GM12878 (cell line): ENCODE measurements at places on chromosomes 1 and 21. TPM values are rescaled to one million over a fixed set of nuclear protein-coding genes. Genes with fewer than 3 reads are reported as not detected.
A peak's percentile ranks its signal among the peaks of the same experiment; 100 is the strongest.

Gene COL9A2
- total RNA-seq, result 48.8 and 51.0 TPM in 2 replicates

Gene MRAP
- total RNA-seq, result not detected in 2 replicates

Gene TRIM46
- total RNA-seq, result 2.0 and 3.0 TPM in 2 replicates

Gene NBPF10
- total RNA-seq, result 0.13 and 0.21 TPM in 2 replicates

Gene C1orf94
- not detected in 2 replicates for total RNA-seq

DNA sequence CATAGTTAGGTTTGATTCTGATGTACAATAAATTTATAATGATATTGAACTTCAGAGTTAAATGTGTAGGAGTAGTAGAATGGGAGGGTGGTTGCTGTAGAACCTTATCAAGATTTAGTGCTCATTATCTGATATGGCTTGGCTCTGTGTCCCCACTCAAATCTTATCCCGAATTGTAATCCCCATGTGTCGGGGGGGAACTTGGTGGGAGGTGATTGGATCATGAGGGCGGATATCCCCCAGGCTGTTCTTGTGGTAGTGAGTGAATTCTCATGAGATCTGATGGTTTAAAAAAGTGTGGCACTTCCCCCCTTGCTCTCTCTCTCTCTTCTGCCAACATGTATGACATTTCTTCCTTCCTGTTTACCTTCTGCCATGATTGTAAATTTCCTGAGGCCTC lies 265.5 kb downstream of the GRIK1 start:
- DNase-seq, result no peak
- H3K27me3 ChIP-seq, result no peaks in the 10 kb centered on the region
- H3K4me3 ChIP-seq, result no peak overlapping the region

- no peak overlapping the region for H3K27ac ChIP-seq
- no peak overlapping the region for H3K4me3 ChIP-seq
- H3K36me3 ChIP-seq, result no peaks in the 10 kb centered on the region
- no peaks in the 10 kb centered on the region for H3K4me1 ChIP-seq
These were observed 171.2 kb downstream of the LMX1A start for GRCh38 chr1:165185161-165185889.

DNA sequence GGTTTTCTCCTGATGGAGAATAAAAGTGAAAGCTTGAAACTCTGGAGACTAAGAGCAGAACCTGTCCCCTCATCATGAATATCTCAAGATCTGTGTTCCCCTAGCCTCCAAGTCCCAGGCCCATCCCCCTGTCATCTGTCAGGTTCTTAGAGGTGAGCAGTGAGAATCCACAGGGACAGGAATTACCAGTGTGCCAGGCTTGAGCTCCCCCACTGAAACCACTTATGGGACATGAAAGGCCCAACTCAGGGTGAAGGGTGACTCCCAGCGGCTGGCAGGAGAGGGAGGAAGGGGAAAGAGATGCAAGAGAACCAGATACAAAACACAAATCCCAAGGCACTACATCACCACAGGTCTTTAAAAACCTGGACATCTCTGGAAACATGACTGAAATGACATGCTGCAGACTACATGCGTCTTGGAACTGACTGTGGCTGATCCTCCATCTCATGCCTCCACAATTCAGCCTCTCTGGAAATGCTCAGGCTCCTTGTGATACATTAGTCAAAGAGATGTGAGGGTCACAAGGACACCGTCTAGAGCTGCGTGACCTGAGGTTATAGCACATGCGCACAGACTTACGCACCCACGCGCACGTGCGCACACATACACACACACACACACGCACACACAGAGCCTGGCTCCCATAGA lies 6.8 kb upstream of the LY9 start:
- H3K4me3 ChIP-seq, result no peak overlapping the region
- peak overlapping the region; percentile 86 for H3K27ac ChIP-seq
- H3K36me3 ChIP-seq, result no peaks in the 10 kb centered on the region
- no peak for DNase-seq
- peaks cover 19% of the 10 kb centered on the region for H3K4me1 ChIP-seq

- H3K27ac ChIP-seq, result no peak overlapping the region
- H3K36me3 ChIP-seq, result no peaks in the 10 kb centered on the region
- DNase-seq, result no peak
- H3K4me3 ChIP-seq, result no peak overlapping the region
- no peaks in the 10 kb centered on the region for H3K27me3 ChIP-seq
These were observed 10.3 kb downstream of the SHISA4 start for GRCh38 chr1:201898992-201899391.

- H3K27me3 ChIP-seq, result no peaks in the 10 kb centered on the region
- H3K4me3 ChIP-seq, result no peak overlapping the region
- no peak for DNase-seq
- H3K4me1 ChIP-seq, result peaks cover 47% of the 10 kb centered on the region
- H3K36me3 ChIP-seq, result no peaks in the 10 kb centered on the region
- H3K27ac ChIP-seq, result no peak overlapping the region
These were observed 28.9 kb upstream of the BTG2 start for GRCh38 chr1:203276408-203276807.

GRCh38 chr1:56516539-56517252 lies 62.7 kb downstream of the PLPP3 start:
- H3K27ac ChIP-seq, result peak overlapping the region; percentile 45; the same call in 1 of the 2 replicates
- no peaks in the 10 kb centered on the region for H3K36me3 ChIP-seq
- peaks cover 32% of the 10 kb centered on the region for H3K4me1 ChIP-seq
- peak; percentile 43 for DNase-seq
- no peaks in the 10 kb centered on the region; the same call in 1 of the 2 replicates for H3K27me3 ChIP-seq

GRCh38 chr1:111729271-111729921 lies 9.8 kb downstream of the INKA2 start:
- no peaks in the 10 kb centered on the region for H3K36me3 ChIP-seq
- H3K27me3 ChIP-seq, result no peaks in the 10 kb centered on the region
- no peak overlapping the region for H3K27ac ChIP-seq
- H3K4me1 ChIP-seq, result no peaks in the 10 kb centered on the region

- no peaks in the 10 kb centered on the region for H3K36me3 ChIP-seq
- DNase-seq, result no peak
- H3K27ac ChIP-seq, result no peak overlapping the region
- H3K4me3 ChIP-seq, result no peak overlapping the region
- H3K27me3 ChIP-seq, result no peaks in the 10 kb centered on the region; the same call in 1 of the 2 replicates
These were observed 6.6 kb upstream of the TP53BP2 start for GRCh38 chr1:223852337-223852736.

DNA sequence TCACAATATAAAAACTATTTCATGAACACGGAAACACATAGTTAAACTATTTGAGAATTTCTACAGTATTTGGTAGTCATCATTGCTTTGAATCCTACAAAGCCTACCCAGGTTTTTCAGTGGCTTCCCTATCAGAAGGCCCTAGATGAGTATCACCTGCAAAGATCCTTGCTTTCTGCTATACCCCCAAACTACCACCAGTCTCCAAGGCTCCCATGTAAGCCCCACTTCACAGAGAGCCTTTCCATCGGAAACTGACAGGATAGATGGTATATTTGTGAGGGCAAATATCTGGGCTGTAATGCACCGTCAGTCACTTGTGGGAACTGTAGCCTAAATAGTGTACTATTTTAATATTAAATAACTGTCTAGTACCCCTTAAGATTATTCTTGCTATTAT lies 674.3 kb downstream of the BRINP3 start:
- no peaks in the 10 kb centered on the region for H3K27me3 ChIP-seq
- H3K4me1 ChIP-seq, result no peaks in the 10 kb centered on the region
- H3K4me3 ChIP-seq, result no peak overlapping the region
- DNase-seq, result no peak
- no peaks in the 10 kb centered on the region for H3K36me3 ChIP-seq

DNA sequence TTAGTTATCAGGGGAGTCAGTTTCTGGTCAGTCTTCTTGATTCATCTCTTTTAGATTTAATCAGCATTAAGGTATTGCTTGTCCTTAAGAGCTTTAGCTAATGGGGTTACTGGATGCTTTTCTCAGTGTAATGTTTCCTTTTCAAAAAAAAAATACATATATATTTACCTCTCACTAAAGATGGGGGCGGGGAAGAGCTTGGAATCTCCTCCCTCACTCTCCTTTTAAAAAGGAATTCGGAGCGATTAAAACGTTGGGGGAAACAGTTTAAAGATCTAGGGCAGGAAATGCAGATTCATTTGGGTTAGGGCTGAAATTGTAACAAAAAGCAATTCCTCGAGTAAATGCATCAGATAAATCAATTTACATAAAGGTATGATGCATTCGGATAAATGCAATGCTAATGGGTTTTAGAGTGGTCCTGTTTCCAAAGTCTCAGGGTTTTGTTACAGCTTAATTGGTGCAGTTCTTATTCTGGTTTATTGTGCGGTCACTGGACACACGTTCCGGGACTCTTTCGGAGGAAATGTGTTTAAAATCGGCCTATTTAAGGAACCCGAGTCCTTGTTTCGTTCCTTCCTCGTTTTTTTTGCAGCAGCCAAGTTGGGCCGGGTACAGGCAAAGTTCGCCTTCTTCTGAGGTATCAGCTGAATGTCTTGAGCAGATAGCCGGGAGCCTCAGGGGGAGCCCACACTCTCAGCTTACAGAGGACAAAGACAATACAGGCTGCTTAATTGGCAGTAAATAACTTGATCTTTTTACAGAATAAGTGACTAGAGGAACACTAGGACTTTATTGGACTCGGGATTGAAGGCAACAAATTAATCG lies 1.6 kb downstream of the LMO4 start:
- H3K27me3 ChIP-seq, result no peaks in the 10 kb centered on the region
- peak overlapping the region; percentile 84 for H3K4me3 ChIP-seq
- H3K27ac ChIP-seq, result peak overlapping the region; percentile 65
- peaks cover 2% of the 10 kb centered on the region; the same call in 1 of the 2 replicates for H3K36me3 ChIP-seq

DNA sequence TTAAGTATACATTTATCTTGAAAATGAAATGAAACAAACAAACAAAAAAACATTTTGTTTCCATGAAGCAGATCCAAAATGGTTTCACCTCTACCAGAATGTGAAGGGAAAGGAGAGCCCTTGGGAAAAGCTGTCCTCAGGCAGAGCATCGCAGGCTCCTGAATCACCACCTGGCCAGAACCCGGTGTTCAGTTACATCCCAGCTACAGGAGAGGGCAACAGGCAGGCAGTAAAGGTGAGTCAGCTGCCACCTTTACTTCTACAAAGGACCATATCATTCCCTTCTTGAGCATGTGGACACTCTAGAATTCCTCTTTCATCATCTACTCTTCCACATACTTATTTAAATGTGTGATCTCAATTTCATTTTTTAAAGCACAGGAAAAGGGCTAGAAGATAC lies 151.2 kb downstream of the PIGK start:
- H3K27me3 ChIP-seq, result no peaks in the 10 kb centered on the region
- H3K4me3 ChIP-seq, result no peak overlapping the region
- no peaks in the 10 kb centered on the region for H3K36me3 ChIP-seq
- H3K4me1 ChIP-seq, result no peaks in the 10 kb centered on the region

DNA sequence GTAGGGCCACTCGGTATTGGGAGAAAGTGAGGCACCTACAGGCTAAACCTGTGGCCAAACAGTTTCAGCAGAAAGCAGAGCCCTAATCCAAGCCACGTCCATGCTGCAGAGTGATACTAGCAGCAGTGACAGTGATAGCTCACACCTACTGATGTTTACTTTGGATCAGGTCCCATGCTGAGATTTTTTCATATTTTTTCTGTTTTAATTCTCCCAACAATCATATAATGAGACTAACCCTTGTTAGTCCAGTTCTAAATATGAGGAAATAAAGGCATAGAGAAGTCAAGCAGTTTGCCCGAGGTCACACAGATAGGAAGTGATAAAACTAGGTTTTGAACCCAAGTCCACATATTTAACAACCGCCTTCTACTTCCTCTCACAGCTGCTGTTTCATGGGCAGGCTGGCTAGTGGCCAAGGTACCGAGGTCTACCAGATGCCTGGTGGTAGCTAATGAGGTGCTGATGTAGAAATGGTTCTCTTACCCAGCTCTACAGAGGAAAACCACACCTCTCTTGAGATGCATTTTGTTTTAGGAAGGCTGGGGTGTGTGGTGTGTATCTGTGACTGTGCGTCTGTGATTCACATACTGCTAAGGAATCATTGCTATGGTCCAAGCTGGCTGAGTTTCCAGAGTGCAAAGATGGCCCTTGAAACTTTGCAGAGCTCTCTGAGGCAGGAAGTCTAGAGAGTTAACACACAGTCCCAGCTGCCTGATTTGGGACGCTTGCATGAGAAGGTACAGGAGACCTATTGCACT lies 80.3 kb upstream of the ARTN start:
- H3K4me3 ChIP-seq, result peak overlapping the region; percentile 26; the same call in 1 of the 2 replicates
- H3K4me1 ChIP-seq, result peaks cover 13% of the 10 kb centered on the region
- DNase-seq, result peak; percentile 87
- peak overlapping the region; percentile 67 for H3K27ac ChIP-seq
- no peaks in the 10 kb centered on the region for H3K27me3 ChIP-seq

GRCh38 chr1:26970810-26971209 lies 10.5 kb upstream of the KDF1 start:
- no peak overlapping the region for H3K4me3 ChIP-seq
- H3K27ac ChIP-seq, result no peak overlapping the region
- no peaks in the 10 kb centered on the region for H3K36me3 ChIP-seq
- DNase-seq, result no peak

DNA sequence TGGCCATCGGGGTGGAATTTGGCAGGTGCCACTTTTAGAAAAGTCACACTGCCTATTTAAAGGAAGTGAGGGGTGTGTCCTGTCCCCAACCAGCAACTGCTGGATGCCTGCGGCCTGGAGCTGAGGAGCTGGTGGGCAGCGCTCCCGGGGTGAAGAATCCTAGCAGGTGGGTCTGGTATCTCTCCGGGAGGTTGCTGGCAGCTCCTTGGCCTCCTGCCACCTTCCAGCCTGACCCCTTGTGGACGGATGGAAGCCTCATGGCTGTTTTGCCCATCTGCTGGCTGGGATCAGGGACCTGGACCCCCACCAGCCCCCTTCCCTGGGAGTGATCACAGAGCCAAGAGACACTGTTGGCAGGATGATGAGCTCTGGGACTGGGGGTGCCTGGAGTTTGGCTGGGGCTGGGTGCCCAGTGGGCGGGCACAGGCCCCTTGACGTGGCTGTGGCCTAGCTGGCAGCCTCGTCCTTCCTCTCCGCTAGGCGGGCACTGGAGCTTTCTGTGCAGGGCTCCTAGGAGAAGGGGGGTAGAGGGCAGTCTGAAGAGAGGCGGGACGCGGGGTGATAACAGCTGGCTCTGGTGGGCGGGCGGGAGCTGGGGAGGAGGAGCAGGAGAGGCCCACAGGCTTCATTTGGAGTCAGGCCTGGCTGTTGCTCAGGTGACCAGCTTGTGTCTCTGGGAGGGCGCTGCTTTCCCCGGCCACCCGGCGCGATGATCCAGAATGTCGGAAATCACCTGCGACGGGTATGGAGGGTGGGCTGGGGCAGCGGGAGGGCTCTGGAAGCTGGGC lies at the start of gene ACOT11:
TSS of gene ACOT11 (plus strand) at position 628 of the 788 bp plus-strand sequence. CDS start at position 710, 82 bp downstream.
- H3K36me3 ChIP-seq, result no peaks in the 10 kb centered on the region
- H3K27ac ChIP-seq, result no peak within 1 kb of the TSS
- H3K27me3 ChIP-seq, result no peaks in the 10 kb centered on the region
- no peak within 1 kb of the TSS for H3K4me3 ChIP-seq
- no peak for DNase-seq

DNA sequence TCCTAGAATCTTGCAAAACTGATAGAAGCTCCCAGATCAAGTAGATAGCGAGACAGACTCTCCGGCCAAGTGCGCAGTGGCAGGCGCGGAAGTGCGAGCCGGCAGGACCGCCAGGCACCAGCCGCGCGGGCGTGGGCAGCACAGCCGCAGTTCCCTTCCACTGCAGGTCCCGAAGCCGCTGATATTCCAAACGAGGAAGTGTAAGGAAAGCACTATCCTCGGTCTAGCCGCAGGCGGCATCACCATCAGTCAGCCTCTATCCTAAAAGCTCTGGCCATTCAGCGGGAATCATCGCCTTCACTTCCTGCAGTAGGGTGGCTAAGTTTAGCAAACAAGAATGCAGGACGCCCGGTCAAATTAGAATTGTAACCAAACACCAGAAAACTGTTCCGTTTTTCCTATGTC lies 710 bp downstream of the GLRX2 start:
- no peak for DNase-seq
- H3K27me3 ChIP-seq, result no peaks in the 10 kb centered on the region
- H3K4me1 ChIP-seq, result no peaks in the 10 kb centered on the region
- peak overlapping the region; percentile 46; the same call in 1 of the 2 replicates for H3K27ac ChIP-seq
- peaks cover 9% of the 10 kb centered on the region; the same call in 1 of the 2 replicates for H3K36me3 ChIP-seq

- H3K27me3 ChIP-seq, result no peaks in the 10 kb centered on the region
- no peak overlapping the region for H3K4me3 ChIP-seq
- no peaks in the 10 kb centered on the region for H3K4me1 ChIP-seq
- DNase-seq, result no peak
- H3K36me3 ChIP-seq, result no peaks in the 10 kb centered on the region
These were observed 575.9 kb downstream of the USP25 start for GRCh38 chr21:16305686-16306085.
